ENCODE measurements at places on chromosomes 12 and 14.
A peak's percentile ranks its signal among the peaks of the same experiment; 100 is the strongest.

DNA sequence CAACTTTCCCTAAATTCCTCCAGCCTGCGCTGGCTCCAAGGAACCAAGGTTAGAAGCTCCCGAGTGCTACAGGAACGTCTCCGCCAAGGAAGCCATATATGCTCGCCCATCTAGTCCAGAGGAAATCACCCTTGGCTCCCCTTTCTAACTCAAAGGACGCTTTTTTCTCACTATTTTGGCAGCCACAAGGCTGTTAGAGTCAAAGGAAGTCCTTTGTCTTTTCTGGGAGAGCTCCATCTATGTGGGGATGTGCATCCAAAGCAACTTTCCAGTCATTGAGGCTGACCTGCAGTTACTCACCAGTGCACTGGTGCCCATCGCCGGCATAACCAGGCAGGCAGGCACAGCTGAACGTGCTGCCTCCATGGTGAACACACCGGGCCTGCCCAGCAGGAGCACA, 37.6 kb downstream of the RTRAF start:
- DNase-seq, result no peak

DNA sequence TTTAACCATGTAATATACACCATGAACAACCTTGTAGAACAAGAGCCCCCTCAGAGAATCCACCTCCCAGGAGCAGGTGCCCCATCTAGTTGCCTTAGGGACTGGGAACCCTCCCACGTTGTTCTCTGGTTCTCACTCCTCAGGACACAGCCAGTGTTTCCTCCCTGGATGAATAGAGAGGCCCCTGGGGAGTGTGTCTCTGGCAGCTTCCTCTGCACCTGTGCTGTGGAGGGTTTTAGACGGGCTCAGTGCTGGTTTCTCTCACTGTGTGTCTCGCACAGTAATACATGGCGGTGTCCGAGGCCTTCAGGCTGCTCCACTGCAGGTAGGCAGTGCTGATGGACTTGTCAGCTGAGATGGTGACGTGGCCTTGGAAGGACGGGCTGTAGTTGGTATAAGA, 581.3 kb downstream of the TMEM121 start:
- no peak for DNase-seq

DNA sequence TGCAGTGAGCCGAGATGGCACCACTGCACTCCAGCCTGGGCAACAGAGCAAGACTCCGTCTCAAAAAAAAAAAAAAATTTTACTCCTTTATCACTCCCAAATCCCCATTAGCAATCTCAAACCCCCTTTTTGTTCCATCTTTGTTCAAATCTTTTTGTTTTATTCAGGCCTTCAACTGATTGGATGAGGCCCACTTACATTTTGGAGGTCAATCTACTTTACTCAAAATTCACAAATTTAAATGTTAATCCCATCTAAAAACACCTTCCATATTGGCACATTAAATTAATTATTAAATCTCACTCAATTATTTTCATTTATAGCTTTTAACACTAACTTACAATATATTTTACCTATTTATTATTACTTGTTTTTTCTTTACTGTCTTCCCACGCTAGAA, 27.0 kb upstream of the TXNRD1 start:
- no peak for DNase-seq

DNA sequence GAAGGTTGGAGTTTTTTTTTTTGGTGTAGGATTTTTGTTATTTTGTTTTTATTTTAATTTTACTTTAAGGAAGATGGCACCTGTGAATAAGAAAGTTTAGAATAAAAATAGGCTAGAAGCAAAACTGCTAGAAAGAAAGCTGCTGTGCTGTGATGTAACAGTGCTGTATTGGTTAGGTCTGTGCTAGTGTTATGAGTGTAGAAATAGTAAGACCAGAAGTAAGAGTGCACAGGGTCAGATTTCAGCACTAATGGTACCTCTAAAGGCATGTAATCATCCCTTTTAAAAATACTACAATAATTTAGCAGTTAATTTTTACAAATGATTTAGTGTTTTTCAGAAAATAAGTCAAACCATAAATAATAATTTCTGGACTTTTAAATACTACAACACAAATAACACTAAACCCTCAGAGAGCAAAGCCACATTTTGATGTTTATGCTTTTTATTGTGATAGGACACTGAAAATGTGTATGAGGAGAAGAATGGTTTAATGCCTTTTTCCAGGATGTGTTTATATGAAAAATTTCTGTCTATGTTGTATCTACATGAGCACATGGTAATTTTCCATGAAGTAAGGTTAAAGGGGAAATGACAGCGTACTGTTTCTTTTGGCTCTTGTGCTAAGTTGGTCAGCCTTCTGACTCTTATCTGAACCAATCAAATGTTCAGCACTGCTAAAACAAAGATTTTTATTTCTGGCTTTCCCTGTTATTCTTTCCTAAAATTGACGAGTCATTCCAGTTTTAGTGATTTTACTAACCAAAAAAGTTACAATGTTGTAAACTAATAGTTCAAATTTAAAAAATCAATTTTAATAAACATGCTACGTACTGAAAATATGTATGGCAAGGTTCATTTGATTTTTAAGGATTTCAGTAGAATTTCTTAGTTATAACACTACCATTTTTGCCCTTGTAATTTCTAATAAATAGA, 96.1 kb downstream of the PPHLN1 start:
- DNase-seq, result peak; percentile 57

DNA sequence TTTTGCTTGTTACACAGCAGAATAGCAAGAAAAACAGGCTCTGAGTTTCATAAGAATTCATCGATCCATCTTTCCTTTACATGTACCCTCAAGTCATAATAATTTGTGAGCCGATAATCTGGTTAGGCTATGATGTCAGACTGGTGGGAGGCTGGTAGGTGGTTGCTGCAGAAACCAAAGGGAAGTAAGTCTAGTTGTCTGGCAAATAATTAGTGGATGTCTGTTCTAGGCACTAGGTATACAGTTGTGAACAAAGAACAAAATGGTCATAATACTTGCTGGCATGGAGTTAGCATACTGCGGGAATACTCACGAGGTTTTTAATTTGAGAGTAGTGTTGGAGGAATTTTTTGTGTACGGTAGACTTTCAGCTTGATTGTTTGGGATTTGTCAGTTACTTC, 8.8 kb downstream of the SUSD6 start:
- no peak for DNase-seq

- DNase-seq, result peak; percentile 6
Observed at GRCh38 chr14:48970943-48971342, 615.2 kb downstream of the RPS29 start.

DNA sequence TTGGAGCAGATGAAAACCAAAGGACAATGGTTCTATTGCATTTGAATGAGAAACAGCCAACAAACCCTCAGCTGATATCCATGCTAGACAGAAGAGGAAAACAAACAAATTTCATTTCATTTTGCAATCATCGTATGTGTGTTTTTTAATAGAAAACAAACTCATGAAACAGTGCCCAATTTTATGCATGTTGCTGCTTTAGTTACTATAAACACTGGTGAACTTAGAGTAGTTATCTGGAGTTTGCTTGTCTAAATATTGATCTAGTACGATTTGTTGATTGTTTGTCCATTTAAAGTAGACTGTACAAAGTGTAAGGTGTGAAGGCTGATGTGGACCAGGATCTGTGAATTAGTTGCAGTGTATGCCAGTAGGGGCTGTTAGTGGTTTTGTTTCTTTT, 166.6 kb downstream of the KITLG start:
- no peak for DNase-seq

DNA sequence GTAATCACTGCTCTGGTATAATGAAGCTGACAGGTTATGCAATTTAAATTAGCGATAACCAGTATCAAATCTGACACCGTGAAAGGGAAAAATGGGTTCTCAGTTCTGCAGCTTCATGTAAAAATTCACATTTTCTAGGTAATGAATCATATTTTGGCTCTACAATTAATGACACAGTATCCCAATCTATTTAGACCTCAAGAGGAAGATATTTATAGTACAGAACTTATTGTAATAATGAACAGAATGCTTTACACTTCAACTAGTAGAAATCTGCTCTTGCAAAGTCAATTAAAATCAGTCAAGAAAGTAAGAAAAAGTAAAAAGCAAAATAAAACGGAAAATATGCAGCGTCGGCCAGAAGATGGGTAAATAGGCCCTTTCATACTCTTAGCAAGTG, 24.3 kb downstream of the SEL1L start:
- no peak for DNase-seq

DNA sequence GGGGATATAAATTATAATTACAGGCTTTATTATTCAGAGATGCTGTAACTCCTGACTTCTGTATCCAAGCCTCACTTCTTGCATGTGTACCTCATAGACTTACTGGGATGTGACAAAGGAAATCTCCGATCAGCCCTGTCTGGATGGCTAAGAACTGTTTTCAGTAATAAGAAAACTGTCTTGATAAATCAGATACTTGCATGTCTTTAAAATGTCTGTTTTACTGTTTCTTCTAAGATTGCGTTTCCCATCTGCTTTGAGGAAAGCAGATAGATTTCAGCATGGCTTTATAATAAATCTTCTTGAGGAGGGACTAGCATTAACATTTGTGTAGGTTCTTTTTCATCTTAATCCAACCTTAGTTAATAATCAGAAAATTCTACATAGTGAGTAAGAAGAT, 395.9 kb downstream of the EGLN3 start:
- no peak for DNase-seq

GRCh38 chr12:112711507-112711906, 80.0 kb upstream of the RPH3A start:
- DNase-seq, result no peak

- DNase-seq, result no peak
Observed at GRCh38 chr12:113332688-113333417, 2.1 kb downstream of the SLC8B1 start.

DNA sequence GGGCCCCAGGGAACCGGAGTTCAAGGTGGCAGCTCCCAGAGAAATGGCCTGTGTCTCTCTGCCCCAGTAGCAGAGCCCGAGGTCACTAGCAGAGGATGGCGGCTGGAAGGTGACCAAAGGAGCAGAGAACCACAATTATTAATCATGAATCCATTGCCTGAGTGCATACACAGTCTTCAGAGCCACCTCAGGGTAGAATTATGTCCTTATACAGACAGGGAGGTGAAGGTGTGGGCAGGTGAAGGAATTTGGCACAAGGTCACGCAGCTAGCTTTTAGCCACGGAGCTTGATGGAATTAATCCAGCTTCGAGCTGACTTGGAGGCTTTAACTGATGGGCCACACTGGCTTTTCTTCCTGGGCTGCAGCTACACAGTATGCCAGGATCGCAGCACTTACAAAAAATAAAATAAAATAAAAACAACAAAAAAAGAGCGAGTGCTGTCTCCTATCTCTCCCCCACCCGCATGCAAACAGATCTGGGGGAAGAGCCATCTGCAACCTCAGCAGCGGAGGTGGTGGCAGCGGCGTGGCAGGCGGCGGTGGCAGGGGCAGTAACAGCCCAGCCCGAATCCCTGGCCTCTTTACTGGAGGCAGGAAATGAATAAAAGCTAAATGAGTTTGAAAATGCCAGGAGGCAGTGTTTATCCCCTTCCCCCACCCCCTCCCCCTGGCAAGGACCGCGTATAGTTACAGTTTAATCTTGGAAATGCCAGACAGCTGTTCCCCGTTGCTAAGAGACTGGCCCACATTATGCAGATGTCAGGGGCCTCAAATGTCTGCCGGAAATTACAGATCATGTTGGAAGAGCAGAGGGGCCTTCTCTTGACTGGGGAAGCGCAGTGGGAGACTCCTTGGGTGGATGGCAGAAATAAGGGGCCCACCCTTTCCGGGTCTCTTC, 93.5 kb downstream of the LRRC74A start:
- peak; percentile 87 for DNase-seq

DNA sequence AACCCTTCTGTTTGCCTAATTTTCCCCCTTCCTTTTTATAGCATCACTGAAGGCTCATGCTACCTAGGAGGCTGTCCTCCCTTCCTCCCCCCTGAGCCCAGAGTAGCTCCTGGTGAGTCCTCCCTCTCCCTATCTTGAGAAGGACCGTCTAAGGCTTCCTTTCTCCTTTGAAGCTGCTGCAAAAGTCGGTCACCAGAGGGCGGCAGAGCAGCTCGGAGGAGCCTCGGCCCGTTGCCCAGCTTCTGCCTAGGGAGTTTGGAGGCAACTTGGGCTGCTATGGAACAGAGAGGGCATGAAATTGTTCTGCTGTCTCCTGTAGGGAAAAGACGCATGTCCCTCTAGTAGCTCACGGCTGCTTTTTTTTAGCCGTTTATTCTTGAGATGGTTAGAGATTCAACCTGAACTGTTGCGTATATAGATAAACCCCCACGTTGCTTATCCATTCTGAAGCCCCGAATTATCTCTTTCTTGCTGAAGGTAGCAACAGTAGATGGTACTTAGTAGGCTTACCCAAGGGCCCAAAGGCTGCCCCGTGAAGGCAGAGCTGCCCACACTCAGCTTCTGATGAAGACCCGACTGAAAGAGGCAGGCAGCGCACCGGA, 5.7 kb downstream of the WNT5B start:
- peak; percentile 53 for DNase-seq

GRCh38 chr12:1605129-1606020, 11.0 kb upstream of the FBXL14 start:
- peak; percentile 76 for DNase-seq

DNA sequence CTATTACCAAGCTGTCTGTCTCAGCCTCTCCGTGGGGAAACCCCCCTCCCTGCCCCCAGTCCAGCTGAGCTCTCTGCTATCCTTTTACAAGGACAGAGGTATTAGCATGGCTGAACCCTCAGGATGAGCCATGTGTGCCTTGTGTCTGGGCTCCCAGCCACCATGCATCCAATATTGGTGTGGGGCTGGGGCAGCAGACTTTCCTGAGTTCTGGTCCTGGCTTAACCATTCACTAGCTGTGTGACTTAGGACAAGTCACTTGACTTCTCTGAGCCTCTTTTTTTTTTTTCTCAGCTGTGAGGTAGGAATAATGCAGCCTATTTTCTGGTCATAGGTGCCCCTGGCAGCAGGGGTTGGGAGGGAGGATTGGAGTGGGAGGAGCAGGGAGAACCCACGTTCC, 17.1 kb upstream of the CYP46A1 start:
- no peak for DNase-seq

GRCh38 chr12:26319511-26319910, 124.1 kb downstream of the SSPN start:
- DNase-seq, result peak; percentile 87
